ENCODE measurements at places on chromosomes 13 and 19.

- DNase-seq, result no peak
Observed at GRCh38 chr19:21694171-21694906, 73.0 kb downstream of the ZNF100 start.

- no peak for DNase-seq
Observed at GRCh38 chr19:40623403-40624251, 22.5 kb downstream of the LTBP4 start.

GRCh38 chr13:40784540-40784939 lies 4.9 kb upstream of the SLC25A15 start:
- no peak for DNase-seq

DNA sequence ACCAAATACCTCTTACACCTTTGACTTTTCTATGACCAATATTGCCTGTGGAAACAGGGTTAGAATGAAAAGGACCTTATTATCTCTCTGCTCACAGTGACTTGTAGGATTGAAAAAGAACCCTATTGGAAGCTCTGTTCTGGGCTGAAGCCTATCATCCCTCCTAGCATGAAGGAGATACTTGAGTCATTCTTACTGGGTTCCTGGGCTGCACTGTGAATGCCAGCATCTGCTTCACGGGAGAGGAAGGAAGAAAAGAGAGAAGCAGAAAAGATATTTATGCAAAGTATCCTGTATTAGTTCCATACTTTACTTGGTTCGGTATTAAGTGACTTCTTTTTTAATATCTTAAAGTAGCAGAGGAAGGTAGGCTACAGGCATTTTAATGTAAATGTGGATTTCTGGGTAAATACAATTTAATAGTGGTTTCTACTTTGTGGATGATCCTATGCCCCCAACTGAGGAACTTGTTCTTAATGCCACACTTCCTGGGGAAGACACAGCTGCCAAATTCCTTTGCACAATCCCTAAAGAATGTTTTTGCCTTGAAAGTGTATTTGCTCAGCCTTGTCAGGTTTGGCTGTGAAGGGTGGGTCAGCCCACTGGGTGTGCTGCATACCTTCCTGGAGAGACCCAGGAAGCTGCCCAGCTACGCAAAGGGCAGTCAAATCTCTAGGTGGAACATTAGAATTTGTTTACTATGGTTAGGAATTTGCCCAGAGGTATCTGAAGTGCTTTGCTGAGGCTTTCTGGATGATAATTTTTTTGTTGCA lies 13.7 kb upstream of the SCEL start:
- no peak for DNase-seq

- DNase-seq, result no peak
Observed at GRCh38 chr19:3620145-3620816, 6.3 kb downstream of the CACTIN start.

- no peak for DNase-seq
Observed at GRCh38 chr13:41268764-41269163, 5.4 kb upstream of the MTRF1 start.

DNA sequence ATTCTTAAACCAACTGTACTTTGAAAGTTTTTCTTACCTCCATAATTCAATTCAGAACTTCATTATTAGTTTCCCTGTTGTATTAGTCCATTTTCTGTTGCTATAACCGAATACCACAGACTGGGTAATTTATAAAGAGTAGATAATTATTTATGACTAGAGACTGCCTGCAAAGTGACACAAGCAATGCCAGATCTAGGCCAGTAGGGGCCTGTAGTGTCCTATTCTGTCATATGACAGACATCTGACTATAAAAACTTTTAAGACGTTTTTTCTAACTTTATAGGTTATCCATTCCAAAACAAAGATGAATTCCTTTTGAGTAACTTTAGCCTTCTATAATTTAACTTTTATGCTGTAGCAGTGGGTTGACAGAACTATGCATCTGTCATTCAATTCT lies 2783.8 kb downstream of the PCDH9 start:
- DNase-seq, result no peak

Measured in activated T-cell treated with anti-CD3 and anti-CD28 coated beads for 24 hours (primary cell).